ENCODE measurements at places on chromosomes 5 and 9. TPM values are rescaled to one million over a fixed set of nuclear protein-coding genes. Genes with fewer than 3 reads are reported as not detected.

CCDC180 gene
- 0.88 TPM for total RNA-seq

DMRT3 gene
- total RNA-seq, result not detected

PTGR1 gene
- 60.3 TPM for total RNA-seq

FAM221B gene
- not detected for total RNA-seq

TYRP1 gene
- total RNA-seq, result 13.8 TPM

ROR2 gene
- 43.3 TPM for total RNA-seq

PRSS3 gene
- total RNA-seq, result 8.0 TPM

SLC24A2 gene
- not detected for total RNA-seq

CCDC69 gene
- 2.4 TPM for total RNA-seq

PHYHD1 gene
- total RNA-seq, result 24.5 TPM

FBP2 gene
- total RNA-seq, result not detected

REEP2 gene
- 5.9 TPM for total RNA-seq

DAB2 gene
- total RNA-seq, result 132 TPM

EGFL7 gene
- total RNA-seq, result 17.9 TPM

LMX1B gene
- total RNA-seq, result not detected

SPTLC1 gene
- 105 TPM for total RNA-seq

PCDHGB5 gene
- 27.4 TPM for total RNA-seq

JMY gene
- total RNA-seq, result 15.1 TPM

GTF3C5 gene
- total RNA-seq, result 46.2 TPM

HARS1 gene
- 91.9 TPM for total RNA-seq

PPP2R2B gene
- not detected for total RNA-seq

BNC2 gene
- total RNA-seq, result 35.2 TPM

SAXO1 gene
- total RNA-seq, result not detected

HMCN2 gene
- not detected for total RNA-seq

SLC23A1 gene
- not detected for total RNA-seq

MARCOL gene
- not detected for total RNA-seq

ADAMTSL2 gene
- total RNA-seq, result 0.57 TPM

SV2C gene
- not detected for total RNA-seq

PCDHGA4 gene
- 5.0 TPM for total RNA-seq

HMGXB3 gene
- 48.4 TPM for total RNA-seq

CARTPT gene
- not detected for total RNA-seq

LCN15 gene
- total RNA-seq, result not detected

IFNA13 gene
- not detected for total RNA-seq

PCDHGB1 gene
- total RNA-seq, result 1.8 TPM

C5orf58 gene
- total RNA-seq, result under 0.01 TPM

NDUFS6 gene
- total RNA-seq, result 14.2 TPM

ZNG1F gene
- 5.6 TPM for total RNA-seq

IL31RA gene
- total RNA-seq, result 2.0 TPM

TAF1L gene
- total RNA-seq, result under 0.01 TPM

ZNF883 gene
- total RNA-seq, result under 0.01 TPM

S100Z gene
- total RNA-seq, result 0.14 TPM

SOHLH1 gene
- total RNA-seq, result not detected

IFNA21 gene
- total RNA-seq, result not detected

TAF11L3 gene
- not detected for total RNA-seq

PCDHB1 gene
- total RNA-seq, result not detected

SMIM33 gene
- total RNA-seq, result not detected

ZNF608 gene
- total RNA-seq, result 11.5 TPM

ZFP37 gene
- 1.1 TPM for total RNA-seq

NLN gene
- total RNA-seq, result 15.8 TPM

SMIM23 gene
- not detected for total RNA-seq

IFNB1 gene
- not detected for total RNA-seq

PTGS1 gene
- total RNA-seq, result 39.2 TPM

Data from placental pericyte (primary cell).